ENCODE measurements at places on chromosomes 11 and 22. TPM values are rescaled to one million over a fixed set of nuclear protein-coding genes. Genes with fewer than 3 reads are reported as not detected.

GRCh38 chr11:36431429-36432092, 78.5 kb downstream of the TRAF6 start:
- DNase-seq, result peak; percentile 96

DNA sequence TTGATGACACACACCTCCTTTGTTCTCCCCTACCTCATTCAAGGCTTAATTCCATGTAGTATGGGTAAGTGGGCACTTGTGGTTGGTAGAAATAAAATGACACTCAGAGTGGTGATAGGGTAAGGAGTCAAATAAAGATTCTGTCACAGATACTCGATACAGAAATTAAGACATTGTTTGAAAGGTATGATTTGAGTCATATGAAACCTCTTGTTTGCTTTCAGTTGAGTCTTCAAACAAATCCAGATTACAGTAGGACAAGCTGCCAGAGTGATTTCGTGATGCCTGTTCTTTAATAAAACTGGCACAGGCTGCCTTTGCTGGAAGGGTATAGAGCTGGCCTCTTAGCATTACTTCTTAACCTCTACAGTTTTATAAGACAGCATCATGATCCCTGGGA, 182.4 kb downstream of the SPON1 start:
- DNase-seq, result no peak

GRCh38 chr11:102214623-102215022, 102.7 kb upstream of the BIRC3 start:
- DNase-seq, result no peak

- DNase-seq, result no peak
Measured at GRCh38 chr22:50683086-50683993, 10.7 kb downstream of the SHANK3 start.

Gene SLCO2B1
- not detected for total RNA-seq

GRCh38 chr22:28742562-28742962, 723 bp downstream of the HSCB start:
- no peak for DNase-seq

DNA sequence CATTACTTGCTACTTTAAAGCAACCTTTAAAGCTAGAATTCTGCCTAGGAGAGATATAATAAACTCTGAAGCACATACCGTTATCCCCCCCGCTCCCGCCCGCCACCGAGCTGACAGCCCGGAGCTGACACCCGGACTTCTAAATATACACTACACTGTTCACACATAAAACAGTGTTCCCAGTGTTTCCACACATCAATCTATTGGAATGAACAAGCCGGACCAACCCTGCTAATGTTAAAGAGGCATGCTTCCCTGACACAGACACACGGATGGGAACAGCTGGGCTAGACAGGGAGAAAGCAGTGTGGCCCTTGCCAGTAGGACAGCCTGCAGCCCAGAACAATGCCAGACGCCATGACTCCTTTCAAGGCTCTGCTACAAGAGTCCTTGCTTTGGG, 108.4 kb upstream of the CSNK2A3 start:
- no peak for DNase-seq

Gene MAML2
- total RNA-seq, result 1.7 TPM

Gene LRP4
- not detected for total RNA-seq

Gene MS4A4A
- not detected for total RNA-seq

Gene SLC22A24
- not detected for total RNA-seq

Gene DERL3
- total RNA-seq, result 0.72 TPM

Gene ANAPC15
- 54.0 TPM for total RNA-seq

DNA sequence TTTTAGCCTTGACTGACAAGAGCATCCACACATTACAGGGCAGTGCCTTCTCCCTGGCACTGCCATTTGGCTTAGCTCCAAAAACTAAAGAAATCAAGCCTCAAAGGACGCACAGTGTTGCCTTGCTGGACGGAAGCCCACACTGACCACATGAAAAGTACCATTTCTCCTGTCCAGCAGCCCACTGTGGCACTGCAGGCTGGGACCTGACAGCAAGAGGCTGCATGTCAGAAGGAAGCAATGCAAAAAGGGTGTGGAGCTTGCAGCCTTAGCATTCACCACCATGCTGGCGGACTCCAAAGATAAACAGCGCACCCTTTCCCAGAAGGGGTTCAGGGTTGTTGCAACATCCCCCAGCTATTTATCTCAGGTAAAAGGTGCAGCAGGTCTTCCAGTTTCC, 109.3 kb upstream of the BMAL1 start:
- DNase-seq, result no peak

GRCh38 chr11:112219476-112220232, 6.6 kb upstream of the PTS start:
- DNase-seq, result no peak

Data from MG63 (cell line).